ENCODE measurements at places on chromosomes 16 and 17. TPM values are rescaled to one million over a fixed set of nuclear protein-coding genes. Genes with fewer than 3 reads are reported as not detected.

PRSS27 gene
- 0.88 TPM for total RNA-seq

GEMIN4 gene
- 31.6 TPM for total RNA-seq

AGRP gene
- total RNA-seq = not detected

NPIPB9 gene
- total RNA-seq = 5.2 TPM

CRYBA1 gene
- not detected for total RNA-seq

ERI2 gene
- 10.7 TPM for total RNA-seq

AFMID gene
- 15.7 TPM for total RNA-seq

IL34 gene
- total RNA-seq = 0.24 TPM

TEKT1 gene
- not detected for total RNA-seq

KRTAP3-2 gene
- not detected for total RNA-seq

SOX8 gene
- 0.17 TPM for total RNA-seq

FBXL16 gene
- total RNA-seq = 8.2 TPM

TMEM92 gene
- 0.34 TPM for total RNA-seq

MT1G gene
- 24.1 TPM for total RNA-seq

ARL5C gene
- total RNA-seq = not detected

SMIM36 gene
- total RNA-seq = not detected

MIS12 gene
- total RNA-seq = 37.4 TPM
